ENCODE measurements at places on chromosomes 6 and 20. TPM values are rescaled to one million over a fixed set of nuclear protein-coding genes. Genes with fewer than 3 reads are reported as not detected.
A peak's percentile ranks its signal among the peaks of the same experiment; 100 is the strongest.

DNA sequence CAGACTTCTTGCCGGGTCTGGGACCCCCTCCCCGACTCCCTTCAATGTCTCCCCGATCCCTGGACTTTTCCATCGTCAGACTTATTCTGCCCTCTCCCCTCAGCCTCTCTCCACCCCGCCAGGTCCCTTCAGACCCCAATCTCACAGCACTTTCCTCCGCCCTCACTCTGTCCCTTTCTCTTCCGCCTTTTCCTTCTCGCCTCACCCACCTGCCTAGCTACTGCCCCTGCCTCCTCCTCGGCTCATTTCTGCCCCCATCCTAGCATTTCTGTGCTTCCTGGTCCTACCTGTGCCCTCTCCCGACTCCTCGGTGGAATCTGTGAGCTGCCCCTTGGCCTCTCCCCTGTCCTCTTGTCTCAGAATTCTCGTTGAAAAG, 616 bp downstream of the CHMP4B start:
- no peak for DNase-seq

- DNase-seq = no peak
Measured at GRCh38 chr6:48109944-48110343, 1.1 kb downstream of the PTCHD4 start.

DNA sequence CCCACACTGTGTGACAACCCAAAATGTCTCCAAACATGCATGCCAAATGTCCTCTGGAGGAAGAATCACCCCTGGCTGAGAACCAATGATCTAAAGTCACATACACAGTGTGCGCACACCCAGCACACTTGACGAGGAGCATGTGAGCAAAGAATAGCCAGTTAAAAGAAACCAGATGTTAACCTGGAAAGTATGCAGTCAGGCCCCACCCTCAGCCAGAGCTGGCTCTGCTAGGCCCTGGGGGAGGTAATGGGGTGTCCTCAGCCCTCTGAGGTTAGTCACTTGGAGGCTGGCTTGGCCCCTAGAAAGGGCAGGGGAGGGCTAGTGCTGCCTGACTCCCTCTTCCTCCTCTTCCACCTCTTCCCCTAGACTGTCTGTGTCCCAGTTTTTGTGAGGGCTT, 15.2 kb upstream of the GUCA1A start:
- DNase-seq = no peak

DNA sequence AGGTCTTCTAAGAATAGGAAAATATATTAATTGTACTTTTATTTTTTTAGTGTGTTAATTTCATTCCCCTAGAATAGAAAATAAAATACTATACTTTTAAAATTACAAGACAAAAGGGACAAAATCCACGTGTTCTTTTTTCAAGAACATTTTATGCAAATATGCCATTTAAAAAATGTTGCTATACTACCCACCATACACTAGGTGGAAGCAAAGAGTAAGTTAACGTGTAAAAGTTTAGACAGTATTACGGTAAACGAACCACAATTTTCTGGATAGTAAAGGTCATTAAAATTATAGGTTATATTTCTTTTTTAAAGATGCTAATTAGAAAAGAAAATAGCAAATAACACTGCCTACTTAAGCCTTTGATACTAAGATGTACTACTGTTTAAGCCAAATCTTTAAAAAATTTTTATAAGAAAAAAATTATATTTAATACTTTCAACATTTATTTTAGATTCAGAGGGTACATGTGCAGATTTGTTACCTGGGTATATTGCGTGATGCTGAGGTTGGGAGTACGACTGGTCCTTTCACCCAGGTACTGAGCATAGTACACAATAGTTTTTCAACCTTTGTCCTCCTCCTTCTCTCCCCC, 287.6 kb downstream of the PHF3 start:
- DNase-seq = no peak

- DNase-seq = no peak
Measured at GRCh38 chr20:15144916-15145315, 807.5 kb upstream of the FLRT3 start.

- DNase-seq = no peak
Measured at GRCh38 chr20:53950031-53950430, 120.4 kb downstream of the BCAS1 start.

- no peak for DNase-seq
Measured at GRCh38 chr20:44979090-44979621, 12.8 kb downstream of the STK4 start.

GRCh38 chr20:3188823-3189413, 15.6 kb downstream of the DDRGK1 start:
- DNase-seq = no peak

DNA sequence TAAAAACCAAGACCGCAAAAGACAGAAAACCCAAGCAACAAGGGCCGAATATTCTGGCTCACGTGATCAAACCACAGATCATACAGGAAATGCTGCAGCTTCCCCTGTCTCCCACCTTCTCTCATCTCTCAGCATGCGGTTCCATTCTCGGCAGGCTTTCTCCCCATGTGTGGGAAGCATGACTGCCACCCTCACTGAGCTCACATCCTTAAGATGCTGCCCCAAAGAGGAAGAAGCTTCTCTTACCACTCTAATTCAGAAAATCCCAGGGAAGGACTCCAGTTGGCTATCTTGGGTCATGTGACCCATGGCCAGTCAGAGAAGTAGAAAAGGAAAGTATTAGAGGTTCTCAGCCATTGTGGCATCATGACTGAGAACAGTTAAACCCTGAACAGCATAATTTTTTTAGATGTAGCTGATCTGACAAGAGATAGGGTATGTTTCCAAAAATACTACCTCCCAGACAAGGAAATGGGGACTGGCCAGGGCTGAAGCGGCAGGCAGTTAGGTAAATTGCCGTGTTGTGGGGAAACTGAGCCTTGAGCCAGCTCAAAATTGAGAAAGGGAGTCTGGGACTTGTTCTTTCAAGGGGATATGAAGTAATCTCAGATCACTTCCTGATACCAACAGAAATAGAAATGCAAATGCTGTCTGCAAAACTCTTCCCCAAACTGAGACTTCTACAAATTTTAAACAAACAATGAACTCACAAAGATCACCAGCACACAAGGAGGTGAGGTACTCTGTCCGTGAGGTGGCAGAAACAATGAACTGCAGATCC, 37.1 kb upstream of the GRM4 start:
- DNase-seq = peak; percentile 33

- DNase-seq = no peak
Measured at GRCh38 chr6:80340280-80340679, 233.8 kb downstream of the BCKDHB start.

- DNase-seq = no peak
Measured at GRCh38 chr20:11267762-11268335, 594.0 kb upstream of the JAG1 start.

DNA sequence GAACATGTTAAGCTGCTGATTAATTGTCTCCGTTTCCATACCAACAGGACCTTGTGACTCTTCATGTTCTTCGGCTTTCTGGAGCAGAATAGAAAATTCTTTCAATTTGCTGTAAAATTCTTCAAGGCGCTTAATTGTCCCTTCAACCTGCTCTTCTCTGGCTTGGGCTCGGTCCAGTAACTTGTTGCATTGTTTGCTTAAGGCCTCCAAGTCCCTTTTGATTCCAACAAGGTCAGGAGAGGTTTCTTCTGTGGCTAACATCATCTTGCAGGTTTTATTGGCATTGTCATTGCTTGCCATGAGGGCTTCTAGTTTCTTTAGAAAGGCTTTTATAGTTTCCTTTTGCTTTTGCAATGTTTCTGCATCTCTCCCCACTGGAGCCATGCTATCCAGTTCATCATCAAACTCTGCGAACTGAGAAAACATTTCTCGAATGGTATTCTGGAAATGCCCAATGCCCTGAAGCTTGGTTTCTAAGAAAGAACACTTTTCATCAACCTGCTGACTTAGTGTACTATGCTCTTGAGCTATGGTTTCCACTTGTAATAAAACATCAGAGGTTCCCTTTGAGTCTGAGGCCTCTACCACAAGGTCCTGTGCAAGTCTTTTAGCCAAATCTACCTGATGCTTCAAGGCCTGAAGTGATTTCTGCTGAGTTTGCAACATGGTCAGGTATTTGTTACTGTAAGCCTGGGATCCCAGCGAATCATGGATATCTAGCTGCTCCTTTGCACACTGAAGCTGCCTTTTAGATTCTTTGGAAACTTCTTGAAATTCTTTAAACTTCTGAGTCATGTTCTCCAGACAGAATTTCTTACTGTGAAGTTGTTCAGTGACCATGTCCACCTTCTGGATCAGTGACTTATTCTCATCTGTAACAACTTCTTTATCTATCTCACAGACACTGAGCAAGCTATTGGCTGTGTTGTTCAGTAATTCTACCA, 90.2 kb downstream of the DST start:
- DNase-seq = no peak

- no peak for DNase-seq
Measured at GRCh38 chr6:113879186-113880096, 22.3 kb downstream of the MARCKS start.

DNA sequence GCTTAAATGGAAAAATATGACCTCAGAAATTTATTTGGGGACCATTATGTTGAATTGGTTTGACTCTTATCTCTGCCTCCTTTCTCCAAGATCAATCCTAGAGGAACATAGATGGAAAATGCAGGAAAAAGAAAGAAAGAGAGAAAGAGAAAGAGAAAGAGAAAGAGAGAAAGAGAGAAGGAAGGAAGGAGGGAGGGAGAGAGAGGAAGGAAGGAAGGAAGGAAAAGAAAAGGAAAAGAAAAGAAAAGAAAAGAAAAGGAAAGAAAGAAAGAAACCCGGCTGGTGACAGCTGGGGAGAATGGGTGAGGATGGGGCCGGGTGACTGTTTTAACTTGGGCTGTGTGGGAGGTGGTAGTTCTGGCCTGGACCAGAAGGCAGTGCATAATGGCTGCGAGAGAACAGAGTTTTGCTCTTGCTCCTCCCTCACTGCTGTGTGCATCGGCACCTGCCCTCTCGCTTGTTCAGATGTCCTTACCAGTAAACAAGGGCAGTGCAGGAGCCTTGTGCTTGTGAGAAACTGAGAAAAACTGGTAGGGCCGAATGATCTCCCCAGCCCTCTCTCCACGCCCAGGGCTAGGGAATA, 24.7 kb downstream of the GLO1 start:
- DNase-seq = no peak

DNA sequence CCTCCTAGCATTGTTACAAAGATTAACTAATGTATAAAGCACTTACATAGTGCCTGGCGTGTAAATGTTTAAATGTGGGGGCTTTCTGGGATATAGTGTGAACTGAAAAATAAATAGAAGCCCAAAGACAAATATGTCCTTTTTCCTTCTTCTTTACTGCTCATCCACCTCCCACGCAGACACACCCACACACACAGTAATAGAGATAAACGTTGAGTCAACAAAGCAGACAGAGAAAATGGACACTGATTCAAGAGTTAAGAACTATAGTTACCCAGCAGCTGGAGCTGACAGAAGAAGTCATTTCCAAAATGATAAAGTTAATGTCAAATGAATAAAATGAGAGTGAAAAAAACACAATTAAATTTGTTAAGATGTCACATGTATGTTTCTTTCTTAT, 68.3 kb downstream of the FHL5 start:
- no peak for DNase-seq

- no peak for DNase-seq
Measured at GRCh38 chr6:159973951-159974350, 5.1 kb downstream of the IGF2R start.

- DNase-seq = no peak
Measured at GRCh38 chr6:48630511-48630910, 519.5 kb upstream of the PTCHD4 start.

SDCBP2 gene
- total RNA-seq = 143 TPM

ADTRP gene
- 39.5 TPM for total RNA-seq

TENT5A gene
- 31.1 TPM for total RNA-seq

DEFB129 gene
- not detected for total RNA-seq

TMEM217 gene
- 2.6 TPM for total RNA-seq

PACSIN1 gene
- not detected for total RNA-seq

C4B gene
- total RNA-seq = 5.6 TPM

PTGIS gene
- 4.3 TPM for total RNA-seq

Measured in suprapubic skin (tissue), 4 donors.